Activated CD8-positive, alpha-beta memory T cell treated with anti-CD3 and anti-CD28 coated beads for 1 hour (primary cell): ENCODE measurements at places on chromosomes 12 and 14.

- DNase-seq, result no peak
These were observed 176.0 kb downstream of the ESRRB start for GRCh38 chr14:76551906-76552305.

DNA sequence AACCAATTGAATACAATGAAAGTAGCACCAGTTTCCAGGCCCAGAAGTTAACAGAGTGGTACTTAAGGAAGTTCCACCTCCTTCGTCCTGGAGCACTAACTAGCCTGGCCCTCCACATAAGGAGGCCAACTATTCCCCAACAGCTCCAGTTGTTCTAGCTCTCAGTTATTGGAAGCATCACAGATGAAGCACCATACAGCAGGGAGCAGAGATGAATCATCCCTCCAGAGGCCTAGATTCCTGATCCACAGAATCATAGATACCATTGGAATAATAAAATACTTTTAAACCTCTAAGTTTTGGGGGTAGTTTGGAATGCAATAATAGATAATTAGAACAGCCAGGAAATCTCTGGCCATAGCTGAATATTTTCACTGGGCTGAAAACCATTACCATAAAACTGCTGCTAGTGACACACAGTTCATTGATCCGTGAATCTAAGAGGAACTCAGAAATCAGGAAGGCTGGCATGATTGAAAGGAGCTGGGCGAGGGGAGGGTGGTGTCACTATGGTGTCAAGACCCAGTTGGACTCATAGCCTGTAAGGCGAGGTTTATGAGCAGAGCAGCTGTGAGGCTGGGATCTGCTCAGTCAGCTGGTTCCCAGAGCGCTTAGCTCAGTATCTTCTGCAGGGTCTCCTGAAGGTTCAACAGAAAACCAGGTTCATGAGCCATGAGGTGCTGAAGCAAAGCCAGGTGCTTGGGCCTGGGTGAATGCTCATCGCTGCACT is 371.4 kb upstream of the TMTC1 start:
- no peak for DNase-seq

- no peak for DNase-seq
These were observed 45.5 kb downstream of the PAWR start for GRCh38 chr12:79645235-79645630.

- DNase-seq, result no peak
These were observed 1.6 kb downstream of the CISTR start for GRCh38 chr12:53749986-53750811.

DNA sequence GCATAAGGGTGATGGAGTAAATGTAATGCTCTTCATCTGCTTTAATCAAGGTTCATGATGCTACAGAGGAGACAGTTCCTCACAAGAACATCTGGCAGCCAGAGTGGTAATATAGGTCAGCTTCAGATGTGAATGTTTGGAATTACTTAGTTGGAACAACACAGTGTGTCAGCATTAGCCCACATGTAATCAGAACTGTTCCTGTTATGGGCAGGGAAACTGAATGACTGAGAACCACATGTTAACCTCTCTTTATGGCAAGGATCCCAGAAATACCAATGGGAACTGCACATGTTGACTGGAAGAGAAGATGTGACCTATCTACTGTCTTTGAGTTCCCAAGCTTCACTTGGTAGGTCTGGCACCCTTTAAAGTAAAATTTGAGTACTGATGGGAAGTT is 390.1 kb upstream of the PDE3A start:
- DNase-seq, result no peak

DNA sequence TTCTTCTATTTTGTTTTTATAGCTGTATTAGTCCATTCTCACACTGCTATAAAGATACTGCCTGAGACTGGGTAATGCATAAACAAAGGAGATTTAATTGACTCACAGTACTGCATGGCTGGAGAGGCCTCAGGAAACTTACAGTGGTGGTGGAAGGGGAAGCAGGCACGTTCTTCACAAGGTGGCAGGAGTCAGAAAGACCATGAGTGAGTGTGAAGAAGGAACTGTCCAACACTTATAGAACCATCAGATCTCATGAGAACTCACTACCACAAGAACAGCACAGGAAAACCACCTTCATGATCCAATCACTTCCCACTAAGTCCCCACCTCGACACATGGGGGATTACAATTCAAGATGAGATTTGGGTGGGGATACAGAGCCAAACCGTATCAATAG is 42.3 kb downstream of the ARMH4 start:
- no peak for DNase-seq

DNA sequence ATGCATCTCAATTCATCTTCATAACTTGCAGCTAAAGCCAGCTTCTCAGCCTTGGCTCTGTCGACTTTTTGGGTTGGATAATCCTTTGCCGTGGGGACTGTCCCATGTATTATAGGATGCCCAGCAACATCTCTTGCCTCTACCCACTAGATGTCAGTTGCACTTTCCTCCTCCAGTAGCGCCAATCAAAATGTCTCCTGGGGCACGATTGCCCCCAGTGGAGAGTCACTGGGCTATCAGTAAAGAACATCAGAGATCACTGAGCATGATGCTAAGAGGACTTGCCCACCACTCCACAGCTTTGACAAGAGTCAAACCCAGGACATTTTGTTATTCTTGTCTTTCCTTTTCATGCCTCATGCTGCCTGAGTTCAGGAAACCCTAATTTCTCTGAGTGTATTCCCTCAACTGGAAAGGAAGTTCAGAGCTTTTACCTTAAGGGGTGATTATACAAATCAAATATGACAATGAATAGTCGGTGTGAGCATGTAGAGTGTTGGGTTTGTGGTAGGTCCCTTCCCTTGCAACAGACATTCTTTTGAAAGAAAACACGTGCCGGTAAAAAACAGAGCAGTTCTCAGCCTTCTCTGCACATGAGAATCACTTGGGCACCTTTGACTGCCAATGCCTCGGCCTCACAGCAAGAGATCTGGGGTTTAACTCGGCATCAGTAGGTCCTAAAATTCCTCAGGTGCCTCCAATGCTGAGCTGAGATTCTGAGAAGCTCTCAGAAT is 980.6 kb downstream of the VRK1 start:
- DNase-seq, result no peak

- no peak for DNase-seq
These were observed 111.1 kb upstream of the AMIGO2 start for GRCh38 chr12:47190905-47191304.

- no peak for DNase-seq
These were observed 472.9 kb downstream of the NELL2 start for GRCh38 chr12:44403185-44403584.

DNA sequence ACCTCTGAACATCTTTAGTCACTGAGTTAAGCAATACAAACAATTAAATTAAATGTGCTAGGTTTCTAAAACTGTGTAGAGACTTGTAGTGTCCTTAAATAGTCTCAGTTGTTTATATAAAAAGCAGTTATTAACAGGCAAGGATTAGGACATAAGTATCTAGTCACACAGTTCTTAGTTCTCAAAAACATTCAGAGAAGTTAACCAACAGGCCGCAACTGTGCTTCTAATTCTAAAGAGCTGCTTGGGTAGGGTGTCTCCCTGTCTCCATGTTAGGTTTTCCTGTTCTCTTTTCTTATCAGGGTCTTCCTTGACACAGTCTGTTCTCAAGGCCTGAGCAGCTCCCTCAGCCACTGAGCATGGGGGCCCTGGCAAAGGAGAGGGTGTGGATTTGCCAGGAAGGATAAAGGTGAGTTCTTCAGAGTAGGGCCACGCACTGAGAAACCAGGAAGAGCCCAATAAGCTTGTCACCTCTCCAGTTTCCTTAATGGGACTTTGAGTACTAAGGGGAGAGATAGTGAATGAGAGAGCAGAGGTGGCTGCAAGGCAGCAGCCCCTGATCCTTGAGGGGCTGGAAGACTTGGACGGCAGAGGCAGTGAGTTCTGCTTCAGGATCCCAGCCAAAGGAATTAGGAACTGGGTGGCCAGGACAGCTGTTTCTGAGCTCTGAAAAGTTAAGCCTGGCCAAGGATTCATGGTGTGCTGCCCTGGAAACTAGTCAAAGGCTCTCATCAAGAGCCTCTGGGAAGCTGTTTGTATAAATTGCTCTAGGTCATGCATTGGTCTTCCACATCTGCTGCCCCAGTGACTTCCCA is 177.3 kb downstream of the MYRFL start:
- DNase-seq, result no peak

DNA sequence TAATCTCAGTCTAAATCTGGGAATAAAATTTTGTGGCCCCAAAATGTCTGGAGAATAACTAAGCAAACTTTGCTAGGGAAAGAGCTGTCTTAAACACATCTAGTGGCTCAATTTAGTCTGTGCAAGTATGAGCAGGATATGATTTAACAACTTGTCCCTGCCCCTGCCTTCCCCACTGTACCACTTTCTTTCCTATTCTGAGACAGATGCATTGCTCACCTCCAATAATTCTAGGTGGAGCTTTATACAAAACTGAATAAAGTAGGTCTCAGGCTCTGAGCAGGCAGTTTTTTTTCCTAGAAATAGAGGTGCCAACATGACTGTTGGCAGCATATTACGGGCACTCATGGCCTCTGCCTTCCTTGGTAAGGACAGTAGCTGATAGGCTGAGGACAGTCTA is 412.1 kb downstream of the DAD1 start:
- DNase-seq, result no peak

- DNase-seq, result no peak
These were observed 134.1 kb downstream of the TPH2 start for GRCh38 chr12:72072592-72073212.

DNA sequence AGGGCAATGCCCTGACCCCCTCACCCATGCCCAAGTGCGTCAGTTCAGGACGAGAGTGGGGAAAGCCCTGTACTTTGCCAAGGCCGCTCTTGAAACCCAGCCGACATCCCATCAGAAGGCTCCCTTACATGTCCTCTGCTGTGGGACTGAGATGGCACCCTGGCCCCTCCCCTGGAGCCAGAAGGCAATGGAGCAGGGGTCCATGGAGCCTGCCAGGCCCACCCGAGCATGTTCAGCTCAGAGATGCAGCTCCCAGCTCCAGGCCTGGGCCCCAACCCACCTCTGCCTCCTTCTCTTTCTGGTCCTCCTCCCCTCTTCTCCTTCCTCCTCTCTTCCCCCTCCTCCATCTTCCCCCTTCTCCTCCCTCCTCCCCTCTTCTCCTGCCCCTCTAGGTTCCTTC is 95.5 kb downstream of the PAPOLA start:
- DNase-seq, result no peak

- no peak for DNase-seq
These were observed 47.8 kb downstream of the ADGRD1 start for GRCh38 chr12:131001493-131001892.
